Cerebellar cortex (tissue), 1 donor: ENCODE measurements at places on chromosomes 2 and 18.

DNA sequence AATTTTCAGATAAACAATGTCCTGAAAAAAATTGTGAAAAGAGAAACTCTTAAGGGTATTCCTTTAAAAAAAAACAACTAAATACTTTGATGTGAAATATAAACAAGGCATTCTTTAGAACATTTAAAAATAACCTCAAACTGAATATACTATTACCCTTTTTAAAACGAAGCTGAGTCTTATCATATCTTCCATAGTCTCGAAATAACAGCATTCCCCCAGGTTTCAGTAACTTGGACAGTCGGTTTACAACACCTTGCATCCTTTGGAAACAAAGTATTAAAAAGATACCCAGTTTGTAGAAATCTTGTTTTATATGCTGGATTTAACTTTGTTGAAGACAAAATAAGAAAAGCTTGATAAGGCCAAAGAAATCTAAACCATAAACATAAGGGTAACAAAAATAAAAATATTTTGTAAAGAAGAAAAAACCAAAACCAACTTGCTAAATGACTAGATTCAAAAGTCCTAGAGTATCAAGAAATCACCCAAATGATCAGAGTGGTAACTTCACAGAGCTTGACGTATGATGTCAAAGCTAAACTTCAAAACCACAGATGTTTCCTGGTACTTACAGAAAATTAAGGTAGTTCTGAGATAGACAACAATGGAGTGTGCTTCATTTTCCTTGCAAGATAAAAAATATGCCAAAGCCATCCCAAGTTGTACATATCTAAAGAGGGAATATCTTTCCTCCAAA is 107.8 kb downstream of the METTL8 start:
- no peak for DNase-seq

GRCh38 chr2:761384-761783 is 84.2 kb upstream of the TMEM18 start:
- DNase-seq, result no peak

DNA sequence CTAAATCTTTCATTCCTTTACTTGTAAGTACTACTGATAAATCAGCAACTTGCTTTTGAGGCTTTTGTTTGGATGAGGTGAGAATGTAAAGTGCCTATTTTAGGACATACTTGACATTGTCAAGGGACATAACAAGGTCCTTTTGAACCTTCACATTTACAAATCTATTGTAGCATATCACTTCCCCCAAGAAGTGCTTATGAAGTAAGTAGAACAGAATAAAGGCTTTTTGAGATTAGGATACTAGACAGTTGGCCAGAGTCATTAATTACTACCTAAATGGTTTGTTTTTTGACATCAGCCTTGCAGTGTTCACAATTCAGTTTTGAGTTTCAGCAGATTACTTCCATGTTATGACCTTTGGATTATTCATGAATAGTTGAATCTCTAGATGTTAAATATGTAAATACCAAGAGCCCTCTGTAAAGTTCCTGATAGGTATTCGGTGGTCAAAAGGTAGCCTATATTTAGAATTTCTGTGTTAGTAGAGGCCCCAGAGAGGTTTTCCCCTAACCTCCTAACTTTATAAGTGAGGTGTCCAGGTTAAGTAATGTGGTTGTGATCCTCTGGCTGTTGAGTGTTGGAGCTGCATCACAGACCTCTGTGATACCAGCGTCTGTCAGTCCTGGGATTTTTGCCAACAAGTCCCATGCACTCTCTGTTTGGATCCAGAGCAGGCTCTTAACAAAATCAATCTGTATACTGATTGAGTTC is 67.2 kb downstream of the LCLAT1 start:
- peak; percentile 73 for DNase-seq

- no peak for DNase-seq
Observed at GRCh38 chr18:3715231-3716080, 265.5 kb downstream of the TGIF1 start.

DNA sequence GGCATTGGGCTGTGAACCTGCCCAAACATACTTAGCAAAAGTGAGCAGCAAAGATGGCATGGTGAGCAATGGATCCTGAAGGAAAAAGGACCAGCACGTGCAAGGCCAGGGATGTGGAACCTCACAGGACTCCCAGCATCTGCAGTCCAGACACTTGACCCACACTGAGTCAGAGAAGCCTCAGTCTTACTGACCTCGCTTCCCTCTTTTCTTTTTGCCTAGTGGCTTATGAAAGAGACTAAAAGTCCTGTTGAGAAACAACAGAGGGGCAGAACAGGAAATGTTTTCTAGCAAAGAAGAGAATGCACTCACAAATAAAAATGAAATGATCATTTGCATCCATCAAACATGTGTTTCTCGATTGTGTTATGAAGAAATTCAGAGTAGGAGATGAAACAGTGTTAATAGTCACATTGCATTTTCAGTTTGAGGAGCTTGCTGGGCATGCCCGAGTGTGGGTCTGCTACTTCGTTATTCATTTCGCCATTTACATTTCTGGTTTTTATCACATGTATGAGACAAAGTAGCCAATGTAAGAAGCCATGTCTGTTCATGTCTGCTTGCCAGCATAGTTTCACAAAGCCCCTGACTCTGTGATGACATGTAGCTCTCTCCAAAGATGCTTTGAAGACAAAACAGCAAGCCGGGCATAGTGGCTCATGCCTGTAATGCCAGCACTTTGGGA is 118.4 kb downstream of the INO80D start:
- no peak for DNase-seq

GRCh38 chr18:57965246-57965645 is 78.8 kb upstream of the NEDD4L start:
- no peak for DNase-seq

DNA sequence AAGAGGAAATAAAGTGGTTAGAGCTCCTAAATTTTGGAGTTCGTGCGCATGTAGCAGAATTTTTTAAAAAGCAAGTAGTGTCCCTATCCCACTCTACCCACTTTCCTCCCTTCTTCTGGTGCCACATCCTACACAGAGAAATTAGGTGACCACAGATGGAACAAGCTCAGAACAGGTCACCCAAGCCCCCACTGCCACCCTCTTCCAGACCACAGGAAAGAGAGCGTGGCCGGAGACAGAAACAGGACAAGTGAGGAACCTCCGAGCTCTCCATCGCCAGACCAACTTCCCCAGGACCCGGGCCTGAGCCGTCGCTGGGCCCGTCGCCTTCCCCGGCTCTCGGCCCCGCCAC is 433 bp downstream of the NPC1 start:
- DNase-seq, result no peak

GRCh38 chr2:235958221-235958930 is 209.8 kb downstream of the GBX2 start:
- no peak for DNase-seq

GRCh38 chr2:84735389-84735788 is 145.5 kb downstream of the TRABD2A start:
- no peak for DNase-seq

GRCh38 chr18:23071285-23071684 is 64.0 kb upstream of the CABLES1 start:
- DNase-seq, result no peak

DNA sequence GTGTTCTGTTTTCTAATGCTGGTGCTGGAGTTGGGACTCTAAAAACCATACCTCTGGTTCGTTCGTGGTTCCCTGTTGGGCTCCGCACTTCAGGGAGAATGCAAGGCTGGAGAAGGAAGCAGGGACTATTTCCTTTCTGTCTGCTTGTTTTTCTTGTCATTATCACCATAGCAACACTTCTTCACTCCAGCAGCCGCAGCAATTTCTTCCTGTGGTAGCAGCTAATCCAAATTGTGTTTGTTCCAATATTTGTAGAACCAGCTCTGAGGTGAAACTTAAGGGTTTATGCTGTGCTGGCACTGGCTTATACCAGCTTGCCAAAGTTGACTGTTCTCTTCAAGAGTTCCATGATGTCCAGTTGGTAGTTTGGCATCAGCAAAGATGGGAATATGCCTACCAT is 301.4 kb upstream of the SYT4 start:
- peak; percentile 78 for DNase-seq

- DNase-seq, result no peak
Observed at GRCh38 chr2:240400371-240401161, 34.9 kb upstream of the GPC1 start.

DNA sequence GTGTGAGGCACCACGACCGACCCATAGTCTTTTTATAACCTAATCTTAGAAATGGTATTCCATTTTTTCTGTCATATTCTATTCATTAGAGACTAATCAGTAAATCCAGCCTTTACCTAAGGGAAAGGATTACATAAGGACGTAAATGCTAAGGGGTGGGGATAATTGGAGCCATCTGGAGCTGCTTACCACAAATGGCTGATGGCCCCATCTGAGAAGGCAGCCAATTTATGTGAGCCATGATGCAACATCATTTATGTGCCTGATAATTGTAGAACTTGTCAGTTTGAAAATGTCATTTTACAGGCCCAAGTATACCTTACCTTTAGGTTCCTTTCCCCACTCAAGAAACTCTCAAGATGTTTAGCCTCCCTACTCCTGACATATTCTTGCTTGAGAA is 44.0 kb downstream of the ARHGEF33 start:
- no peak for DNase-seq

- DNase-seq, result no peak
Observed at GRCh38 chr2:29106980-29107388, 8.2 kb upstream of the CLIP4 start.

DNA sequence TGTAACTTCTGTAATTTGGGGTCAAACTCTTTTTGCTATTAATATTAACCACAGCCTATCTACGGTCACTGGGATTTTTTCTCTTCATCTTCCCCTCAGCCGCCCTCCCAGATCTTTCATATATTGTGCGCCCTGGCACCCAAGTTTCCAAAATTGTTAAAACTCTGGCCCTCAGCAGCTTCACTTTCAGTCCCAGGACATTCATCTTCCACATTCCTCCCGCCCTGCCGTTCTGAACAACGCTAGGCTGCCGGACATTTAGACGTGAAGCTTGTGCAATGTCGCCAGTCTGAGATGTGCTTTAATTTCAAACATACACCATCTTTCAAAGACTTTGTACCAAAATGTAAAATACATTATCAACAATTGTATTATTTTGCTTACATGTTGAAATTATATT is 1.8 kb upstream of the TMEM18 start:
- DNase-seq, result no peak

- no peak for DNase-seq
Observed at GRCh38 chr18:22694954-22695353, 238.2 kb upstream of the RBBP8 start.

GRCh38 chr18:45556222-45556621 is 59.1 kb upstream of the SLC14A2 start:
- no peak for DNase-seq

- no peak for DNase-seq
Observed at GRCh38 chr2:189952536-189953109, 109.9 kb downstream of the MSTN start.

- DNase-seq, result peak; percentile 68
Observed at GRCh38 chr2:162123806-162124758, 28.0 kb downstream of the GCG start.

GRCh38 chr2:11103984-11104793 is 51.1 kb upstream of the SLC66A3 start:
- no peak for DNase-seq
